Fibroblast of skin of scalp (primary cell): ENCODE measurements at places on chromosomes 16 and 17.

- DNase-seq: no peak
These were observed 29.6 kb upstream of the ASGR2 start for GRCh38 chr17:7144213-7144612.

GRCh38 chr17:3534881-3535252 is 22.7 kb downstream of the TRPV3 start:
- DNase-seq: peak; percentile 33

DNA sequence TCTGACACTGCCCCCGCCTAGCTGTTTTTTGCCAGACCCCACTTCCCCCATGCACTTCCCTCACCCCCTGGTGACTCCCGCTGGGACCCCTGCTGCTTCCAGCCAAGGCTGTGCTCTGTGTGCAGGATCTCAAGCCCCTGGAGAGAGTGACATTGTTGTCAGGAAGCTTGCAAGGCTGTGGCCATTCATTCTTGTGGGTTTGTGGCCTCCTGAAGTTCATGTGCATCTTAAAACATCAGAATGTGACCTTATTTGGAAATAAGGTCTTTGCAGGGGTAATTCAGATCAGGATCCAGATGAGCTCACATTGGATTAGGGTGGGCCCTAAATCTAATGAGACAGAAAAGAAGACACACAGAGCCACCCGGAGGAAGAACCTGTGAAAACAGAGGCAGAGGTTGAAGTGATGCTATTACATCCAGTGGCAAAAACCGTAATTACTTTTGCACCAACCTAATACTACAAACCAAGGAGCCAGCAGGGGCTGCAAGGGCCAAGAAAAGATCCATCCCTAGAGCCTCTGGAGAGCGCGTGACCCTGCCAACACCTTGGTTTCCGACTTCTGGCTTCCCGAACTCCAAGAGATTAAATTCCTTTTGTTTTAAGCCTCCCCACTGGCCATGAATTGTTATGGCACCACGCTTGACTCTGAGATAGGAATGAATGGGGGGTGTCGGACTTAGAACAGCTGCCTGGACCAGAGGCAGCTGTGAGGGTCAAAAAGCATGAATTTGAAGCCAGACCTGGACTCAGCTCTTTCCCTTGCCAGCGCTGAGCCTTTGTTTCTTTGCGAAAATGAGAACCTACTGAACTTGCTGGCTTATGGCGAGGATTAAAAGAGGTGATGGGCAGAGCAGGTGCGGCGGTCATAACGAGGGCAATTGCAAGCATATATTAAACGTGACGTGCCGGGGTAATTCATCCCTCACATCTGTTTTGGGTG is 75.5 kb downstream of the BMERB1 start:
- DNase-seq: peak; percentile 99

GRCh38 chr17:58268774-58269556 is 11.8 kb downstream of the MPO start:
- no peak for DNase-seq

DNA sequence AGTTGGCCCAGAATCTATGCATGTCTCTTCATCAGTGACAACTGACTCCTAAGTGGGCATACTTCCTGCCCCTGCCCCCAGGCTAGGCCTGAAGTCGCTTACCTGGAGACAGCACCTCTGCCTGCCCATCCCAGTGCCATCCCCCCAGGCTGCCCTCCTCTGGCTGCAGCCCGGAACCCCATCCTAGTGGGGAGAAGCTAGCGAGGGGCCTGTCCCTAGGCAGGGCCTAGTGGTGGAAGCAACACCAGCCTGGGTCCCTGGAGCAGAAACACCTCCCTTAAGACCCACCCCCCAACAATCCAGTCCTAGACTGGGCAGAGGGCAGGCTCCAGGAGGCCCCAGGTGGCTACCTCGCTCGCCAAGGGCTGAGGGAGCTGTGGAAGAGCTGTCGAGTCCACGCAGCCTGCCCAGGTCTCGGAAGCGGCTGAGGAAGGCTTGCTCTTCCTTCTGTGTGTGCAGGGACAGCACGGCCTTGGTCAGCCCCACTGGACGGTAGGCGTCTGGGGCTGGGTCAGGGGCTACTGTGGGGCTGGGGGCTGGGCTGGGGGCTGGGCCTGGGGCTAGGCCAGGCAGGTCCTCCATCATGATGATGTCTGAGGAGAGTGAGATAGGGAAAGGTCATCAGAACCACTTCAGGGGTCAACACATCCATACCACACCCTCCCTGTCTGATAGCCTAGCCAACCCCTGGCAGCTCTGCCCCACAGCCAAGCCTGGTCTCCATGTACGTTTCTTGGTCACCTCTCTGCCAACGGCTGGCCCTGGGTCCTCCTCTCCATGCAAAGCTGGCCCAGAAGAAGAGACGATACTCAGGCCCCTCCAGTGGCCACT is 7.6 kb downstream of the PER1 start:
- DNase-seq: no peak
